ENCODE measurements at places on chromosomes 6 and 20.

DNA sequence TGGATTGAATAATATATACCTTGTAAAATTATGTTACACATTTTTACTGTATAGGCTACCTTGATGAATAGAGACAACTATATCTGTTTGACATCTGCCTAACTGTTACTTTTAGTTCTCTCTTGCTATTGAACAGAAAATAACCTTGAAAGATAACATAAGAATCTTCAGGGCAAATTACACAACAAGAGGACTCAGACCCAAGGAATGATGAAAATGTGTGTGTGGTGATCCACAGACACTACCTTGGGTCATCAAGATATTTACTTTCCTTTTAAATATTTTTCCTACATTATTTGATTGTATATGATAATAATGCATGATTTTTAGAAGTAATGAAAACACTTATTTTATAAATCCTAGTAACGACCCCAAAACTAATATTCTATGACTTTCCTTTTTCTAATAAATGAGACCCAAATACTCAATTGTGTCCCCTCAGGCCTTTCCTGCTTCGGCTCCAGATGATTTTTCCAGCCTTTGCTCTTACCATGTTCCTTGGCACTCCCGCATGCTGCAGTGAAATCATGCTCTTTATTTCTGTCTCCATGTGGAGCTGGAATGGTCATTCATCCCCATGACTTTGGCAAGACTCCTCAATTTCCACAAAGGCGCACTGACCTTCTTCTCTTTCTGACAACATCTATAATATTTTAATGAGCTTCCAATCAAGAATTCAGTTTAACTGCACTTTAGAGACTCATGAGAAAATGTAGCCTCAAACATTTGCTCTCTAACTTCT, 187.6 kb downstream of the EPM2A start:
- no peak for DNase-seq

DNA sequence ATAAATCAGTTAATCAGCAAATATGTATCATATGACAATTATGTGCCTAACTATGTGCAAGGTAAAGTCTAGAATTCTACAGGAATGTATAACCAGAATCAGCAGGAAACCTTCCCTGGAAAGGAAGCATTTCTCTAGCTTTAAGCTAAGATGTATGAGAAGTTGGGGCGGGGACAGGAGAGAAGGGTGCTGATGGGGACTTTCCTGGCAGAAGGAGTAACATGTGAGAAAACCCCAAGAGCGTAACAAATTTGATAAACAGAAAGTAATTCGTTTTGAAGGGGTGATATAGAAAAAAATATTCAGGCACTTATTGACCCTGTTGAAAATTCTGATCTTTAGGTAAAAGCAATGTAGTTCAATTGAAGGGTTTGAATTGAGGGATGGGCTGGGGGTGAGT, 226.1 kb downstream of the KHDRBS2 start:
- peak; percentile 28 for DNase-seq

- DNase-seq: no peak
These were observed 572.6 kb upstream of the SYNCRIP start for GRCh38 chr6:86215323-86215722.

DNA sequence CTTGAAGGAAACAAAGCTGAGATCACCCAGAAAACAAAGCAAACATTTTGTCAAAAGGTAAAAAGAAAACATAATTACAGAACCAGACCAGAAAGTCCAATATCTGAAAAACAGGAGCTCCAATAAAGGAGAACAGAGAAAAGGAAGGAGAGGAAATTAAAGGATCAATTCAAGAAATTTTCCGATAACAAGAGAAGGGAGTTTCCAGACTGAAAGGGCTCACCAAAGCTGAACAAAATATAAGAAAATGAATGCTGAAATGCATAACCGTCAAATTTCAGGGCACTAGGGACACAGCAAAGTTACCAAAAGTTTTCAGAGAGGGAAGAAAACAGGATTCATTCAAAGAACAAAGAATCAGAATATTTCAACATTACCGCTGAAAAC, 23.9 kb downstream of the ILRUN start:
- DNase-seq: no peak

GRCh38 chr20:5090191-5090590, 29.6 kb downstream of the PCNA start:
- peak; percentile 38 for DNase-seq

DNA sequence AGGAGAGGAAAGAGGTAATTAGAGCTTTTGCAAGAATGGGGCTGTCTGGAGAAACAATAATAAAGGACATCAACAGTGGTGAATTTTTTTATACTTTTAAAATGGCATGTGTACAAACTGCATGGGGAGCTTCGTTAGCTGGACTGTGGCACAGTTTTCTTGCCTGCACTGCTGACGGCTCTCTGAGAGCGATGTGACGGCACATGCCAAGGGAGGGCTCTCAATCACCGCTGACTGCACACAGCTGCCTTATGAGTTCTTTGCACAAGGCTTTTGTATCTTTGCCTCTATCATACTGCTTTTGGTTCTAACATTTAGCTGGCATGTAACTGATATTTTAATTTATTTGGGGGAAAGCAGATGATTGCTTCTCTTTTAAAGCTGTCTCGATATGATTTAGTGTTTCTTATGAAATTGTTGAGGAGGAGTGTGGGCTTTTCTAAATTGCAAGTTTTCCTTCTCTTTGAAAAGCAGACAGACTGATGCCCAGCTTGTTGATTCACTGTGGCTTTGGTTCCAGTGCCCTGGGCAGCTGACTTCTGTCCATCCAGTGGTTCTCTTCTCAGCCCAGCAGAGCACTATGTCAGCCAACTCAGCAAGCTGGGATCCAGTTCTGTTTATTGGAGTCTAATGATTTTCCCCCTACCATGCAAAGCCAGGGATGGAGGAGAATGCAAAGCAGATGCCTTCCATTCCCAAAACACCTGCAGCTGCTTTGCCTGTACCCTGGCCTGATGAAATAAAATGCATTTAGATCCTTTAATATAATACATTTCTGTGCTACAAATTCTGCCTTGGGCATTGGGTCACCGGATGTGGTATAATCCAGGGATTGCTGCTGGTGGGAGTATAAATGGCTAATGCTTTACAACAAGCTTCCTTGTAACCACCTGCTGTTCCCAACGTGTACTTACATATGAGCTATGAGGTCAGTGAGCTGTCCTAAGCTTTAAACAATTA, 323.9 kb downstream of the ZFAND3 start:
- DNase-seq: no peak

DNA sequence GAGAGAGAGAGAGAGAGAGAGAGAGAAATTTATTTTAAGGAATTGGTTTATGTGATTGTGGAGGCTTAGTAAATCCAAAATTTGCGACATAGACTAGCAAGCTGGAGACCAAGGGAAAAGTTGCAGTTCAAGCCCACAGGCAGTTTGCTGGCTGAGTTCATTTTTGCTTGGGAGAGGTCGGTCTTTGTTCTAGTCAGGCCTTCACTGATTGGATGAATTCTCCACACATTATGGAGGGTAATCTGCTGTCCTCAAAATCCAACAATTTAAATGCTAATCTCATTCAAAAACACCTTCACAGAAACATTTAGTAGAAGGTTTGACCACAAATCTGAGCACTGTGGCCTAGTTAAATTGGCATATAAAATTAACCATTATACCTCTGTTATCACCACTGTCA, 439.6 kb downstream of the EPM2A start:
- DNase-seq: no peak

GRCh38 chr6:158686311-158686710, 36.5 kb downstream of the SYTL3 start:
- no peak for DNase-seq

- no peak for DNase-seq
These were observed 5.0 kb downstream of the COL21A1 start for GRCh38 chr6:56242346-56242745.

GRCh38 chr6:119459207-119459974, 109.8 kb upstream of the MAN1A1 start:
- peak; percentile 35 for DNase-seq

- no peak for DNase-seq
These were observed 39.4 kb upstream of the JAG1 start for GRCh38 chr20:10713161-10713560.

GRCh38 chr6:14454473-14454775, 336.9 kb downstream of the CD83 start:
- no peak for DNase-seq

GRCh38 chr6:150456902-150457643, 88.3 kb downstream of the IYD start:
- DNase-seq: no peak

DNA sequence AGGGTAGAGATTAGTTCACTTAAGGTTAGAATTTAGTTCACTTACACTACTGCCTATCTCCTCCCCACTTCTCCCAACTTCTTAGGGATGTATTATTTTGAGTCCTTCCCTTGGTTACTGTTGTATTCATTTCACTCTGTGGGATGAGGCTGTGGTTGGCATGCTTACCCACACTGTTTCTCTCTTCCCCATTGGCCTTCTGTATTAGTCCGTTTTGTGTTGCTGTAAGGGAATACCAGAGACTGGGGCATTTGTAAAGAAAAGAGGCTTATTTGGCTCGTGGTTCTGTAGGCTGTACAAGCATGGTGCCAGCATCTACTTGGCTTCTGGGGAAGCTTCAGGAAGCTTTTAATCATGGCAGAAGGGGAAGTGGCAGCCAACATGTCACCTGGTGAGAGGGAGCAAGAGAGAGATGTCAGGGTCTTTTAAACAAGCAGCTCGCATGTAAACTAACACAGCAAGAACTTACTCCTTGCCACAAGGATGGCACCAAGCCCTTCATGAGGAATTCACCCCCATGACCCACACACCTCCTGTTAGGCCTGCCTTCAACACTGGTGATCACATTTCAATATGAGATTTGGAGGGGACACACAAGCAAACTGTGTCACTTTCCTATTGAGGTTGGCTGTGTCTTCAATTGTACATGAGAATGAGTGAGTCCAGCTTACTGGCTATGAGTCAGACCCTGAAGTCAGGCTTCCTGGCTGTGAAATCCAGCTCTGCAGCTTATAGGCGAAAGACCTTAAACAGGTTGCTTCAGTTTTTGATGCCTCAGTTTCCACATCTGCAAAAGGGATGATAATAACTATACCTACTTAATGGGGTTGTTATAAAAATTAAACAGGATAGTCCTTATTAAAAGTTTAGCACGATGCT, 53.3 kb downstream of the SYNDIG1 start:
- DNase-seq: no peak

GRCh38 chr6:24501914-24502313, 7.1 kb downstream of the ALDH5A1 start:
- no peak for DNase-seq

GRCh38 chr20:21315138-21315537, 12.0 kb downstream of the XRN2 start:
- DNase-seq: peak; percentile 9

- no peak for DNase-seq
These were observed 41.6 kb downstream of the VSTM2L start for GRCh38 chr20:37944456-37944981.

DNA sequence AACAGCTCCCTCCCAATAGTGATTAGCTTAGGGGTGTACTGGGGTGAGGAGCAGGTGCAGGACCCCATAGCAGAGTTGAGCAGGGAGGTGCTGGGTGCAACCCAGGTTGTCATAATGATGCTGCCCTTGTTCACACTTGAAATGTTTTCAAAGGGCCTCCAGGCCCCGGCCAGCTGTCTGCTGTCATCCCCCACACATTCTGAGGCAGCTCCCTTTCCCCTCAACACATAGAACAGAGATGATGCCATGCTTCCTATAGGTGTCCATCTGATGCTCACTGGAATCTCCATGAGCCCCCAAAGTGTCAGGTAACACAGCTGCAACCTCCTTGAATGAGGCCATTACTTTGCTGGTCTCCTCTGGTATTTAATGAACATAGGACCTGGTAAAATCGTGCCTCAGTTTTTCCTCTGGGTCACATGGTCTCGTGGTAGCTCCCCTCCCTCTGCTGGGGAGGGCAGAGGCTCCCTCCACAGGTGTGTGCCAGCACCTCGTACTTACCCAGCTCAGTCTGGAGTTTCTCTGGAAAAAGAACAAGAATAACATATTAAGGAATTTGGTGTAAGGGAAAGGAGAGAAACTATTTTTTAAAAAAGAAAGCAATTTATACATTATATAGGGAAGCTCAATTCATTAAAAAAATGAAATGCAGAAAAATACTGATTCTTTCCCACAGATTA, 5.6 kb downstream of the BTNL2 start:
- no peak for DNase-seq

GRCh38 chr6:117397536-117398227, 28.1 kb downstream of the ROS1 start:
- DNase-seq: no peak

- DNase-seq: no peak
These were observed 455.9 kb upstream of the JARID2 start for GRCh38 chr6:14789996-14790395.
